ENCODE measurements at places on chromosomes 1 and 21.
A peak's percentile ranks its signal among the peaks of the same experiment; 100 is the strongest.

DNA sequence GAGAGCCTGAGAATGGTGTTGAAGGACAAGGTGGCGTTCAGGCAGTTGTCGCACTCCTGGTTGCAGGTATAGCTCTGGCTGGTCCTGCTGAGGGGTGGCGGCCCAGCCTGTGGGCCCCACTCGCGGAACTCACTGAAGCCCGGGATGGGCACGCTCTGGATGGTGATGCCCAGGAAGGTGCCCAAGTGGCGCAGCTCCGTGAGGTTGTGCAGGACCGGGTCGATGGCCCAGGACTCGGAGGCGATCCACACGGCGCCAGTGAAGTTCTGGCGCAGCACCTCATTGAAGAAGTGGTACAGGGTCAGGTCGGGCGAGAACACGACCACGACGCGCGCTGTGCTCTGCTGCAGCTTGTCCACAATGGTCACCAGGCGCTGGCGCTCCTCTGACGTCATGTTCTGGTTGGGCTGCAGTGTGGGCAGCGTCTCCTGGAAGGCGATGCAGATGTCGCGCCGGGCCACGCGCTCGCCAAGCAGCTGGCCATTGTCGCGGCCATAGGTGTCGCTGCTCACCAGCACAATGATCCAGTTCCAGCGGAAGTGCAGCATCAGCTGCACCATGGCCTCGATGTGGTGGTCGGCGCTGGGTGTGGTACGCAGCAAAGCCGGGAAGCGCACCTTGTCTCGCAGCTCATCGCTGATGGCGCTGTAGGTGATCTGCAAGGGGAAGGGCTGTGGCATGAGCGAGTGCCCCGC, 5.0 kb downstream of the TAS1R2 start:
- peak; percentile 9 for DNase-seq

- DNase-seq, result no peak
Measured at GRCh38 chr1:15038232-15039016, 115.1 kb upstream of the TMEM51 start.

DNA sequence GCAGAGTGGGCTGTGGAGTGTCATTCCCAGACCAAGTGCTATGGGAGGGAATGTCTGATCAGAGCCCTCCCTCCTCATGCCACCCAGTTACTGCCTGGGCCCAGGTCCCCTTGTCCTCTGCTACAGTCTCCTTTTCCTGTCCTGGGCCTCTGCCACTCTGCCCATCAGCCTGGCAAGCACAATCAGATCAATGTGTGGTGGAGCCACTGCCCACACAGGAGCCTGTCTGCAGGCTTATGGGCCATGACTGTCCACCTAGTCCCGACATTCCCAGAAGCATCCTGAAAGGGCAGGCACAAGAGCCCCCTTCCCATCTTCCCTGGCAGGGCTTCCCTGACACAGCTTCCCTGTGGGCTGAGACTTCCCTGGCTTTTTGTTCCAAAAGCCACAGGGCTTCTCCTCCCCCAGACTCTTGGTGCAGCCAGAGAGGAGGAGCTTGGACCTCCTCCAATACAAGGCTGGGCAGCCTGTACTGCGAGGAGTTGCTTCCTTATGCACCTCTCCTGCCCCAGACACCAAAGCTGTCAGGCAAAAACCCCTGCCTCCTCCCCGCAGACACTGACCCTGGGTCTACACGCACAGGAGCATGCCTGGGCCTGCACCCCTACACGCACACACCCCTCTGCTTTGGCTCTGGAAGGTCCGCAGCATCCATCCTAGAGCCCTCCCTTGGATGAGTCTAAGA, 29.2 kb upstream of the CNTN2 start:
- DNase-seq, result no peak

DNA sequence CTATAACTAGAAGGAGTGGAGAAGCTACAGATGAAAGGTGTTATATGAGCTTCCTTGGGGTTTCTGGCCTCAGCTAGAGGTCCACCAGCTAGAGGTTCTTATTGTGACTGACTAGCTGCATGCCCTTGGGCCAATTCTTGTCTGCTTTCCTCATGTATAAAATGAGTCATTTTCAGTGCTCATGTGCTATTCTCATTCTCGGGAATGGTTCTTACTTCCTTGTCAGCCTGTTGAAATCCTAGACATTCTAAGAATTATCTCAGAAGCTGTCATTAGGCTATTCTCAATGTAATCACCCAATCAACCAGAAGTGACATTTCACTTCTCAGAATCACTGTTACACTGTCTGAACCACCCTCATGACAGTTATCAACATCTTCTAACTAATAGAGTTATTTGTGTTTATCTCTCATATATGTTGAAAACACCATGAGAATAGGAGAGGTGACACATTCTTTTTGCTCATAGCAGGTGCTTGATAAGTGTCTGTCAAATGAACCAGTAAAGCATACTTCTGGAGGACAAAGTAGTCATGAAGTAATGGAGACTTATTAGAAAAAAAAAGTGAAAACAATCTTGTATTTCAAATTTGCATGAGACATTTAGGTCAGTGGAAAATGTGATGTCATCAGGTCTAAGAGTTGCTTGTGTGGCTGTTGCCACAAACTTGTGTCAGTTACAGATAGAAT, 122.8 kb upstream of the IVNS1ABP start:
- DNase-seq, result peak; percentile 78

GRCh38 chr1:233433436-233434210, 106.1 kb downstream of the MAP3K21 start:
- DNase-seq, result no peak

DNA sequence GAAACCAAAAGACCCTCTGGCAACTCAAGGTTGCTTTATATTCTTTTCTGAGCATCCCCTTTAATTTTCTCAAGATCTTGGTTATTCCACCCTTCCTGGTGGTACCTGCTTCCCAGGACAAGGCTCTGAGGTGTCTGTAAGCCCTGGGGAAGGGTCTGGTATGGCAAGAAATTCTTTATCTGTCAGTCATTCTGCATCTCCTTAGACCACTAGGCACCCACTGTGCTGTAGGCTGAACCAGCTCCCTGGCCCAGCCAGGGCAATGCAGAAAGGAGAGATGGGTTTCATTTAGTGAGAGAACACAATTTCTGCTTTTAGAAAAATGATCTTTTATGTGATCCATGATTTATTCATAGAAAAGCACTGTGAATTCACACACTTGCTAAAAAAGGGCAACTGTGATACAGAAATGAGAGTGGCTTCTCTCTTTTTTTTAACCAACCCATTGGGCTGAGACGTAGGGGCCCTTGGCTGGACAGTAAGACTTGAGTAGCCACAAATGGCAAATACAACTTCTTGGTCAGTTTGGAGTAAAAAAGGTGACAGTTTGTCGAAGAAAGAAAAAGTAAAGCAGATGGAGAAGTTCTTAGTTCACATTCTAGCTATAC, 4.1 kb downstream of the UROD start:
- peak; percentile 30 for DNase-seq

GRCh38 chr1:163060343-163061007, 8.7 kb upstream of the RGS4 start:
- no peak for DNase-seq

Measured in osteoblast (primary cell).